Renal cortical epithelial cell (primary cell): ENCODE measurements at places on chromosomes 4 and X. TPM values are rescaled to one million over a fixed set of nuclear protein-coding genes. Genes with fewer than 3 reads are reported as not detected.
A peak's percentile ranks its signal among the peaks of the same experiment; 100 is the strongest.

DNA sequence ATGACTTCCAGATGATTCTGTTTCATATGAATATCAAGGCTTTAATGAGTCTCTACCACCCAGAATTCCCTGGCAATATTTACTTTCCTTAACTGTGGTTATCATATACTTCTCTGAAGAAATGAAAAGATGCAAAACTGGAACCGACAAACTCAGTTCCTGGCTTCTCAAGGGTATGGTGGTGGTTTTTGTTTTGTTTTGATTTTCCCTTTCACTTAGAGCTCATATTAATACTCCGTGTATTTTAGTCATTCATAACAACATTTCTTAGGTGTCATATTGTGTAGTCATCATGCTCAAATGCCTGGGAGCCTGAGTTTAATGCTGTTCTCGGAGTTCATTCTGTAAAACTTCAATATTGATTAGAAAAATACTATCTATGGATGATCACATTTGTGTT is 665 bp downstream of the TRPC5OS start:
- DNase-seq = no peak

DNA sequence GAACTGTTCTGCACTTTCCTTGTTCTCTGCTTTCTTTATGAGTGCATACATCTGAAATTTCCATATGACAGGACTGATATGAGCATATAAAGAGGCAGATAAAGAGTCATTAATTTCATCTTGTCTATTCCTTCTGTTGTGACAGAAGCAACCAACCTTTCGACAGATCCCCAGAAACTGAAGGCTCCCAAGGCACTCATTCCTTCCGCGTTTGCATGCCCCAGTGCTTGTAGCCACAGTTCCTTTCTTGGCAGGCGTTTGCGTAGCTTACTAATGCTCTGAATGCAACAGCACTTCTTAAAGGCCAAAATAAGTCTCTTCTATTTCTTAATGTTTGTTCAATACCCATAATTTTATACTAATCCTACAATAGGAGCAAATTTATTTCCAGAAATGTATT is 94.0 kb upstream of the TBL1X start:
- DNase-seq = peak; percentile 12

DNA sequence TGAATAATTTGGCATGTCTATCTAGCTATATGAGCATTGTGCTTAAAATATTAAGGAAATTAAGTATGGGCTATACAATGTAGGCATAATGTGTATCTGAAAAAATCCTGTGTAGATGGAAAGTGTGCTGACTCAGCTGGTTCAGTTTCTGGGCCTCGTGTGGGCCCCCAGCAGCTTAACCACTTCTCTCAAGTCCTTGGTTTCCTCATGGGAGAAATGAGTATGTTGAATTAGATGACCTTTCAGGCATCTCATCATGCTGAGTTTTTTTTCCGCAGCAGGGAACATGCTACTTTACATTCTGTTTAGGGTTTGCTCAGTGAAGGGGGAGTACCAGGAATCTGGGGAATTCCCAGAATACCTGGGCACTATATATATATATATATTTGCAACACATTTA is 30.5 kb downstream of the RHOH start:
- no peak for DNase-seq

DNA sequence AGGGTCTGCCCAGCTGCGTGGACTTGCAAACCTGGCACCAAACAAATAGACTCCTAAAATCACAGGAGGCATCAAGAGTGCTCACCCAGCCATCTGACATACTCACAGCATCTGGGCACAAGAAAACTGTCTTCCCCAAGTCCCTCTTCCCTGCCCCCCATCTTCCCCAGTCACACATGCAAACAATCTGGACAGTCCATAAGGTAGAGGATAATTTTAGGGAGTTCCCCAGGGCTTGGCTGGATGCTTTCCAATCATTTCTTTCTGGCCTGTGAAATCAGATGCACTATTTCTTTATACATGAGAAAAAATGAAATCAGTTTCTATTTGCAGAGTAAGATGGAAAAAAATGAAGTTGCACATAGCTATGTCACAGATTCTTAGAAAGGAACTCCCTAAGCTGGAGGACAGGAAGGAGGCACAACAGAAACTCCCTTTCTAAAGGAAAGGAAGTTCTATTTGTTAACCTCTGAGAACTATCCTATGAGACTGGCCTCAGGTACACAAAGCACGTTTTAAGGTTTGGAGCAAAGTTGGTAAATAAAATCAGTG is 342.3 kb downstream of the HNRNPD start:
- no peak for DNase-seq

- DNase-seq = no peak
Observed at GRCh38 chrX:54177306-54177705, 5.7 kb downstream of the FAM120C start.

- DNase-seq = no peak
Observed at GRCh38 chr4:173233857-173234256, 65.2 kb downstream of the GALNT7 start.

- DNase-seq = no peak
Observed at GRCh38 chrX:63354484-63354883, 3.4 kb upstream of the SPIN4 start.

- no peak for DNase-seq
Observed at GRCh38 chrX:12802741-12803140, 11.5 kb downstream of the PRPS2 start.

- no peak for DNase-seq
Observed at GRCh38 chr4:87529187-87529586, at the start of gene SPARCL1. Gene SPARCL1, minus strand, starts transcription at chr4:87529376. Its CDS starts 29,802 bp downstream, at chr4:87499574.

GRCh38 chr4:132488555-132488954 is 660.5 kb upstream of the PCDH10 start:
- DNase-seq = no peak

DNA sequence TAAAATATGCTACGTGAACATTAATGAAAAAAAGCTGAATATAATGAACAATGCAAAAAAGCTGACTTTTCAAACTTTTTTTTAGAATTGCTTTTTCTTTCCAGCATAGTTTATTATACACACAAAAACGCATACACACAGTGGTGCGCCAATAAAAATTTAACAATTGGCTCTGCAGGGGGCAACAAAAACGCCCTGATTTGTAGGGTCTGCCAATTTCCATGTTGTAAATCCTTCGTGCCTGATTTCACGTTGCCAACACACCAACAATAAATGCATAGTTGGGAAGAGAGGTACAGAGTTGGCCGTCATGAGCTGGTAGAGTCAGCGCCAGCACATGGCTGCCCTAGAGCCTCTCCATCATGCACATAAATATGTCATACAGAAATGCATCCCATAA is 333.1 kb downstream of the MAPK10 start:
- DNase-seq = no peak

DNA sequence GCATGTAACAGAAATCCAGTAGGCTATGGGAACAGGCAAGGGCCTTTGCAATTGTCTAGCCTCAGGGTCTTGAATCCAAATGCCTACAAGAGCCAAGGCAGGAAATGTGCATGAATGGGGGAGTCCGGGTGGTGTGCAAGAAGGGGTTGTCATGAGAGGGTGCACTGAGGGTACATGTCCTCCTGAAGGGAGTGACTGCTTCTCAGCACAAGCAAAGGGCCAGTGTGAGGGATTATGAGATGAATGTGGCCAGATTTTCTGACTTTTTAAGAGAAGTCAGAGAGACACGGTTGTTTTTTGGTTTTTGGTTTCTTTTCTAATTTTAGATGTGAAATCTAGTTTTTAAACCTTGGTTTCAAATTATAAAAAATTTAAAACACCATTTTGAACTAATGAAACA is 76.5 kb upstream of the LSM6 start:
- no peak for DNase-seq

DNA sequence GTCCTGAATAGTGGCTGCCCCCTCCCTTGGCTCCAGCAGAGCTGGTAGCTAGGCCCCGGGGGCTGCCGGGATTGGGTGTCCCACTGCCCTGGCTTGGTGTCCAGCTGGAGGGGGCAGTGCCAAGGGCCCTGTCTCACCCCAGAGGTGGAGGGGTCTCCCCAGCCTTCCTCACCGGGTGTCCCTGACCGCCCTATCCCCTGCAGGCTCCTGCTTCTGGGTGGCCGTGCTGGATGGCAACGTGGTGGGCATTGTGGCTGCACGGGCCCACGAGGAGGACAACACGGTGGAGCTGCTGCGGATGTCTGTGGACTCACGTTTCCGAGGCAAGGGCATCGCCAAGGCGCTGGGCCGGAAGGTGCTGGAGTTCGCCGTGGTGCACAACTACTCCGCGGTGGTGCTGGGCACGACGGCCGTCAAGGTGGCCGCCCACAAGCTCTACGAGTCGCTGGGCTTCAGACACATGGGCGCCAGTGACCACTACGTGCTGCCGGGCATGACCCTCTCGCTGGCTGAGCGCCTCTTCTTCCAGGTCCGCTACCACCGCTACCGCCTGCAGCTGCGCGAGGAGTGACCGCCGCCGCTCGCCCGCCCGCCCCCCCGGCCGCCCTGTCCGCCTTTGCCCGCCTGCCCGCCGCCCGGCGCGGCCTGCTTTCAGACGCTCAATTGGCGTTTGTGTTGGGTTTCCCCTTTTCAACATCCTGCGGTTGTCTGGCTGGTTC is 4.6 kb downstream of the NAT8L start:
- no peak for DNase-seq

- DNase-seq = no peak
Observed at GRCh38 chr4:77852892-77853495, 9.6 kb upstream of the MRPL1 start.

DNA sequence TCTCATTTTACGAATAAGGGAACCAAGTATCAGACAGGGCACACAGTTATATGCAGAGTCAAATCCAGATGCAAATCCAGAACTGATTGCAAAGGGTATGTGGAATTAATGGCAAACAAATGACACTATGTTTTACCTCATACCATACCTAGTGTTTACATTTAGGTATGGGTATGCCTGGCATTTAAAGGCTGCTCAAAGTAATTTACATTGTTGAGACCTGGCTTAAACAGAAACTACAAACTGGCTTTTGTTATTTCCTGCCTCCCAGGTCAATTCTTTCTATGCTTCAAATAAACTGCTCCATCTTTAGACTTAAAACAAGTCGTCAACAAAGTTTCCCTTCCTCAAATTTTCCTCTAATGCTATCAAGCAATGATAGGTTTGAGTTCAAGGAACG is 33.7 kb downstream of the ANKRD17 start:
- no peak for DNase-seq

- DNase-seq = no peak
Observed at GRCh38 chrX:118315529-118315928, 30.4 kb upstream of the WDR44 start.

DNA sequence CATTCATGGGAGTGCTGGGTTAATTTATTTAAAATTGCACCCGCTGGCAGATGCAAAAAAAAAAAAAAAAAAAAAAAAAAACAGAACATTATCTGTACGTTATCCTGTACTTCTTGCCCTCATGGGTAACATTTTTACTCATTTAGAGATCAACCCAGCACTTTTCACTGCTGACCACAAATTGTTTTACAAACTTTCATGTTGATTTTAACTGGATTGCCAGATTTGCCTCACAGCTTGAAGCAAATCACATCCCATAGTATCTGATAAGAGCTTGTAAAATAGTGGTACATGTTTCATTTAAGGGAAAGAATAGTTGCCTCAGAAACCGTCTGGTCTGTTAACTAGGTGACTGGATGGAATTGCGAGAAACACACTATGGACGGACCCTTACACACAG is 640.8 kb downstream of the TRIML1 start:
- DNase-seq = no peak

- peak; percentile 17 for DNase-seq
Observed at GRCh38 chrX:86946569-86946968, 571.0 kb upstream of the KLHL4 start.

DNA sequence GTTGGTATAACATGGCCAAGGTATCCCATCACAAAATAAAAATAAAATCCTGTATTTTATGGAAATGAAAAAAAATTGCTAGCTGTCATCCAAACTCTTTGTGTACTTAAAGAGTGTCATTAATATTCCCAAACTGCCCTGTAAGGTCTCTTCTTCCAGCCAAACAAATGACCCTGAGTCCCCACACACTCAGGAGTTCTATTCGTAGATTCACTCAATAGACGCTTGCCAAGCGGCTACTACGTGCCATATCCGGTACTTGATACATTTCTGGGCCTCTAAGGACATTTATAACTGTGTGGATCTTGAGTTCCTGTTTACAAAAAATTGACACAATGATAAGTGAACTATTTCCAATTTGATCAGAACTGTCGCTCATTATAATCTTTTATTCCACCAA is 245.1 kb downstream of the SCFD2 start:
- no peak for DNase-seq

- no peak for DNase-seq
Observed at GRCh38 chr4:6549445-6549844, 25.5 kb upstream of the MAN2B2 start.

DNA sequence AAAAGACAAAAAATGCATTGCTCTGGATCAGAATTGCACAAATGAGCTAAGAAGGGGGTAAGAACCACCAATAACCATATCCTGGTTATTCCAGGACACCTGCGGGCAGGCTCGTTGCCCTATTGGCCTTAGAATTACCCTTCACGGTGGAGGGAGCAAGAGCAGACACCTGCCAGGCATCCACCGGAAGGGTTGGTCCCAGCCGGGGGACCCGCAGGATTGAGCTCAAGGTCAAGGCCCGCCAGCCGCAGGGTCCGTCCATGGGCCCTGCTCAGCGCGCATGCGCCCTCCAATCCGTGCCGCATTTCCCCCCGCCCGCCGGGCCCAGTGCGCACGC is 575 bp downstream of the SLC25A6 start:
- DNase-seq = no peak

GRCh38 chrX:82757614-82758013 is 750.5 kb upstream of the POU3F4 start:
- peak; percentile 84 for DNase-seq

DNA sequence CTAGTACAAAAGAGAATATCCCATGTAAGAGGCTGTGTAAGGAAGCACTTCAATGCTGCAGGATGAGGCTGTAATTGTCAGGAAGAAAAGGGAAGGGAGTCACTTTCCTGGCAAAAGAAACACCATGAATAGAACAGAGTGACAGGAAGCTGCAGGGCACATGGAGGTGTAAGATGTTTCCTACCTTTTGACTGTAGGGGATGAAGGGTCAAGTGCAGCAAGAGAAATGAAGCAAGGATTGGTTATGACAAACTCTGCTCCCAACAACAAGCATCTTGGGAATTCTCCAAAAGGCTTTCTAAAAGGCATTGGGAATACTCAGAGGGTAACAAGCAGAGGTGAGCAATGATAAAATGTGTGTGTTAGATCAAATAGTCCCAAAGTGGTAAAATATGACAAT is 74.3 kb upstream of the NPY2R start:
- DNase-seq = no peak

ETDB gene
- total RNA-seq = not detected in 2 replicates

ESX1 gene
- not detected in 2 replicates for total RNA-seq

MAGEA2B gene
- total RNA-seq = not detected in 2 replicates

NHS gene
- total RNA-seq = 4.9 and 14.2 TPM in 2 replicates

PSAPL1 gene
- not detected in 2 replicates for total RNA-seq

TRIM60 gene
- total RNA-seq = not detected in 2 replicates

SPIN4 gene
- 1.7 and 2.9 TPM in 2 replicates for total RNA-seq

SRPX gene
- total RNA-seq = 5.9 and 8.3 TPM in 2 replicates

GDPD2 gene
- total RNA-seq = 0.05 TPM in 1 of 2 replicates, not detected in the other

WAS gene
- total RNA-seq = 0.30 TPM in 1 of 2 replicates, not detected in the other

PPP1R2C gene
- total RNA-seq = not detected in 2 replicates

ERCC6L gene
- 0.25 and 4.0 TPM in 2 replicates for total RNA-seq

POU3F4 gene
- not detected in 2 replicates for total RNA-seq

ATG4A gene
- total RNA-seq = 18.2 and 22.1 TPM in 2 replicates

SLC4A4 gene
- 12.0 and 41.6 TPM in 2 replicates for total RNA-seq

PHEX gene
- total RNA-seq = 0.35 and 1.0 TPM in 2 replicates

HNRNPDL gene
- 174 and 185 TPM in 2 replicates for total RNA-seq
